ENCODE measurements at places on chromosomes 3 and 15.

GRCh38 chr3:69439643-69440270 is 53.9 kb upstream of the FRMD4B start:
- DNase-seq = no peak

- no peak for DNase-seq
These were observed 8.9 kb downstream of the VWA5B2 start for GRCh38 chr3:184238246-184238818.

DNA sequence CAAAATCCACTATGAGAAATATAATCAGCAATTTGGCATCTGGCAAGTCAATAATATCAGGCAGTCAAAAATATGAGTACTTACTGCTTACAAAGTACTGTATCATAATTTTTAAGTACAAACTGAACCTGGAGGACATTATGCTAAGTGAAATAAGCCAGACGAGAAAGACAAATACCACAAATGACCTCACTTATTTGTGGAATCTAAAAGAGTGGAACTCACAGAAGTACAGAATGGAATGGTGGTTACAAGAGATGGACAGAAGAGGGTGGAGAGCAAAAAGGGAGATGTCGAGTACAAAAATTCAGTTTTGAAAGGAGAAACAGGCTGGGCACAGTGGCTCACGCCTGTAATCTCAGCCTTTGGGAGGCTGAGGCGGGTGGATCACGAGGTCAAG is 12.4 kb downstream of the PCYT1A start:
- DNase-seq = no peak

DNA sequence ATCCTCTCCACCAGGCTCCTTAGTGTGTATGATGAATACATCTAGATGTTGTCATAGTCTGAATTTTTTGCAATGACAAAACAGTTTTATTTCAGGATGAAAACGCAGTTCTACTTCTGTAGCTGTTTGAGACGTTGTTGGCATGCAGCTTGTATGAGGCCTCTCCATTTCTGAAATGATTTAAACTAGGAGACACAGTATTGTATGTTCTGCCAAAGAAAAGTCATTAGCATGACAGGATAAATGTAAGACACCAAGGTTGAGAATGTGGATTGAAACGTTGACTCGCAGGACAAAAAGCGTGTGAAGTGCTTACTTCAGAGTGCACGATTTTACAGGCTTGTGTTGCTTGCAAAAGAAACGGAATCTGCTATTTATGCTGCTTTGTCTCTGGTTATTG is 35.3 kb downstream of the ABHD17C start:
- no peak for DNase-seq

DNA sequence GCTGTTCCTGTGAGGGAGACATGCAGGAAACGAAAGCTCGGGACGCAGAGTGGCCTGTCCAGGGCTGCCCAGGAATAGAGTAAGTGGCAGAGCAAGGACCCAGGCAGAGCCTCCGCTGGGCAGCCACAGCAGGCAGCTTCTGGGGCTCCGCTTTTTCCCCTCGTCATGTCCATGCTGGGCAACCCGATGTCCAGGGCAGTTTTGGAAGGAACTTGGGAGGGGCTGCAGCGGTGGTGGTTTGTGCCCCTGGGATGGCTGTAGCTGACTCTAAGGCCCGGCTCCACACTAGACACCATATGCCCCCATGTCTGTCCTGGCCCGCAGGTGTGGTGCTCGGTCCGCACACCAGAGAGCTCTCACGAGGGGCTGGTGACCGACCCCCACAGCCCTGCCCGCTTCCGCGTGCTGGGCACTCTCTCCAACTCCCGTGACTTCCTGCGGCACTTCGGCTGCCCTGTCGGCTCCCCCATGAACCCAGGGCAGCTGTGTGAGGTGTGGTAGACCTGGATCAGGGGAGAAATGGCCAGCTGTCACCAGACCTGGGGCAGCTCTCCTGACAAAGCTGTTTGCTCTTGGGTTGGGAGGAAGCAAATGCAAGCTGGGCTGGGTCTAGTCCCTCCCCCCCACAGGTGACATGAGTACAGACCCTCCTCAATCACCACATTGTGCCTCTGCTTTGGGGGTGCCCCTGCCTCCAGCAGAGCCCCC is 7.1 kb upstream of the PSMD2 start:
- DNase-seq = no peak

- DNase-seq = no peak
These were observed 195.6 kb upstream of the CNTN4 start for GRCh38 chr3:1903111-1903510.

- no peak for DNase-seq
These were observed 46.2 kb downstream of the OSBPL10 start for GRCh38 chr3:31934866-31935265.

DNA sequence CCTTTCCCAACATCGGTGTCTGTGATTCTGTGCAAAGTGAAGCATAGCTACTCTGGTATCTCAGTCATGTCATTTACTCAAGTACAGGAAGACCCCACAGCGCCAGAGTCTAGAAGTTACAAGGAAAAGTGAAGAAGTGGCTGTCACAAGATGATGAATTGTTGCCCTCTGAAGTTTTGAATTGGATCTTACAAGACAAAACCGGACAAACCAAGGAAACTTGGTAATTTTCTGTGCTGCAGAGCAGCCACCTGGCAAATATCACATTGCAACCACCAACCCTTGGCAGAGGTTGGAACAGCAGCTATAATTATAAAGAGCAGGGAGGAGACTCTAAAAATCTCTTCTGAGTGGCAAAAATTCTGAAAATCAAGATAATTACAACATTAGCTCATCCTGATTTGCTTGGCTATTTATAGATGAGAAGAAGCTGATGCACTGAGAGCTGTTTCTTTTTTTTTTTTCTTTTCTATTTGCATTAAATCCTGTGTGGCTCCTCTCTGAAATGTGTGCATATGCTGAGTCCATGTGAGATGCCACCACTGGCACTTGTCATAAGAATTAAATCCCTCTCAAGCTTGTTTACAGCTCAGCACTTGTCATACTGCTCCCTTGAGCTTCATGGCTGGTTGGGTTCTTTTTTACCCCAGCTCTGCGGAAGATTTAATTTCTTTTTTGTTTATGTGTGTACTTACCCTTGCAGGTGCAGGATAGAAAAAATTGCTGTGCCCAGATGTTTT is 68.0 kb upstream of the MNS1 start:
- no peak for DNase-seq

- DNase-seq = no peak
These were observed 67.4 kb downstream of the USP13 start for GRCh38 chr3:179720196-179720595.

DNA sequence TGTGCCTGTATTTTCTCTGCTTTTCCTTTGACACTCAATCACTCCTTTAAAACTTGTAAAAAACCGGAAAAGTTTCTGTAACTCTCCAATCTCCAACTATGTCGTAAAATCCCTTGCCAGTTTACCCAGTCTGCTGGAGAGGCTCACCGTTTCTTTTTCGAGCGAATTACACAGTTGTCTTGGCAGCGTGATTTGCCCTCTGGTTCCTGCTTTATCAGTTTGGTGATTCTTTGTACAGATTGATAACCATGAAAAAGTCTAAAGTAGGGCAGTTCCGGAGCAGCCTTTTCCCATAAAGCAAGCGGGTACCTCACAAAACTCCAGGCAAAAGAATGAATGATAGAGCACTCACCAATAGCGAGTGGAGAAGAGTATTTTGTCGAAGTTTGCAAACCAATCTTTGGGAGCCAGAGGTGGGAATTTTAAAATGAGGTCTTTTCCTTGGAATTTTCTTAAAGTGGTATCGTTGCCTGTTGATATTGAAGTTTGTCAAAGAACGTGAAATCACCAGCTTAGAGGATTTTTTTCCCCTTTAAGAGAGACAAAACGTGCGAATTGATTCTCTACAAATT is at the start of gene TTC23:
TTC23 (minus strand) TSS at position 312 of the 572 bp plus-strand sequence. CDS start 20,869 bp downstream, outside the sequence.
- DNase-seq = no peak

DNA sequence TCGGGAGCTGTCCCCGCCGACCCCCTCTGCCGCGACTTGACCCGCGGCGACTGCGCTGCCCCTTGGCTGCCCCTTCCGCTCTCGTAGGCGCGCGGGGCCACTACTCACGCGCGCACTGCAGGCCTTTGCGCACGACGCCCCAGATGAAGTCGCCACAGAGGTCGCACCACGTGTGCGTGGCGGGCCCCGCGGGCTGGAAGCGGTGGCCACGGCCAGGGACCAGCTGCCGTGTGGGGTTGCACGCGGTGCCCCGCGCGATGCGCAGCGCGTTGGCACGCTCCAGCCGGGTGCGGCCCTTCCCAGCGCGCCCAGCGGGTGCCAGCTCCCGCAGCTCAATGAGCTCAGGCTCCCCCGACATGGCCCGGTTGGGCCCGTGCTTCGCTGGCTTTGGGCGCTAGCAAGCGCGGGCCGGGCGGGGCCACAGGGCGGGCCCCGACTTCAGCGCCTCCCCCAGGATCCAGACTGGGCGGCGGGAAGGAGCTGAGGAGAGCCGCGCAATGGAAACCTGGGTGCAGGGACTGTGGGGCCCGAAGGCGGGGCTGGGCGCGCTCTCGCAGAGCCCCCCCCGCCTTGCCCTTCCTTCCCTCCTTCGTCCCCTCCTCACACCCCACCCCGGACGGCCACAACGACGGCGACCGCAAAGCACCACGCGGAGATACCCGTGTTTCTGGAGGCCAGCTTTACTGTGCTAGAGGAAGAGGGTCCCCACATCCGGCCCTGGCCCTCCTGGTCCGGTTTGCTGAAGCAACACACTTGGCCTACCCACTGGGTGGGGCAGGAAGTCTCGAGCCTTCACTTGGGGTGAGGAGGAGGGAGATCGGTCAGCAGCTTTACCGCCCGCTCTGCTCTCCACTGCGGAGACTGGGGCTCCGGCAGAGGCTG is at the start of gene RASSF1:
RASSF1 (minus strand) TSS at position 389 of the 882 bp plus-strand sequence; CDS start at position 358, 31 bp downstream.
- DNase-seq = no peak

- no peak for DNase-seq
These were observed 100.2 kb downstream of the LRIG1 start for GRCh38 chr3:66400411-66401156.

- no peak for DNase-seq
These were observed 1032.1 kb downstream of the NTRK3 start for GRCh38 chr15:87224404-87224803.

GRCh38 chr3:186640473-186640818 is 247 bp downstream of the FETUB start:
- DNase-seq = no peak

- no peak for DNase-seq
These were observed 67.9 kb upstream of the AKAP13 start for GRCh38 chr15:85312486-85312885.

GRCh38 chr3:27501759-27502158 is 17.6 kb upstream of the SLC4A7 start:
- DNase-seq = no peak

DNA sequence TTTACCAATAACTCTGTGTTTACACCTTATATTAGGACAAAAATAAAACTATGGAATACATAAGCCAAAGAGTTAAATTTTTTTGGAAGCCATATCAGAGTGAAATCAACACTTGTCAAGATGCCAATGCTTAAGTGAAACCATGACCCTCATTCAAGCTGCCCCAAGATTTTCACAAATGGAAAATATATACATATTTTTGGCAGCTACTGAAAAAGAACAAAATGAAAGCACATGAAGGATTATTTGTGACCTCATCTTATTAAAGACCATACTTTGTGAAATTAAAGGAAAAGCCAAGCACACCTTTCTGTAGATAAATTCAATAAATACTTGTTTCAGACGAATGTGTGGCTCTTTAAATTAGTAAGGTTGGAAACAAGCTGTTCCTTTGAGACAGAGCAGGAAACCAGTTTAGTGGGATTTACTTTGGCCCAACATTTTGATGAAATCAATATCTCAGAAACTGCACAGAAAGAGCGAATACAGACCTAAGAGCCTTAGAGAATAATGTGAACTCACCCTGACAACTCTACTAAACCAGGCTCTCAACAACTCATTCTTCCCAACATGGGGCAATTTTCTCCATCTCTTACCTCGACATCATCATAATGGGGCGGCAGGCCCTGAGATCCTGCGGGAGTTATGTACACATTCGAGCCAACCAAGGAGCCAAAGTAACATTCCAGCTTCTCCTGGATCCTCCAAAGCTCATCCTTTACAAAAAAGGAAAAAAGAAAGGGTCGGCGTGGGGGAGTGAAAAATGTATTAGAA is 11.1 kb downstream of the RIOX2 start:
- DNase-seq = no peak

GRCh38 chr3:115876876-115877614 is 253.7 kb downstream of the GAP43 start:
- DNase-seq = no peak

DNA sequence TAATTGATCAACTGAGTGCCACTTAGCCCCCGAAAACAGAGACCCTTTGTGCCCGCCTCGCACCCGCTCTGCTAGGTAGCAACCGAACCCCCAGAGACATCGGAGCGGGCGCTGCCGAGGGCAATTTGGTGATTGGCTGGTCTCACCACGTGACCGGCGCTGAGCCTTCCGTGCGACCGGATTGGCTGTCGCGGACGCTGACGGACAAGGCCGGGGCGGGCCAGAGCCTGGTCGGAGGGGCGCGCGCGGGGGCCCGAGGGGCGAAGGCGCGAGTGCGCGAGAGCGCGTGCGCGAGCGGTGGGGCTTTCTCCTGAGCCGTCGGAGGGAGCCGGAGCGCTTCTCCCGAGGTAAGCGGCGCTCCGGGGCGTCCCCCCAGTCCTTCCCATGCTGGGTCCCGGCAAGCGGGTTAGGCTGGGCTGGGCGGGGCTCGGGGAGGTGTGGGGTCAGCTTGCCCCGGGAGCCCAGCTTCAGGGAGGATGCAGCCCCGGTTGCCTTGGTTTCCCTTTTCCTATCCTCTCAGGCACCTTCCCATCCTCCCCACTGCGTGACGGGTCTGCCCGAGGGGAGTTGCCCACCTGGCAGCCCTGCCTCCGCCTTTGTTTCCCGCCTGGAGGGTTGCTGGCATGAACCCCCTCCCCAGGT is at the start of gene TMEM108:
TMEM108 (plus strand) TSS at position 303 of the 642 bp plus-strand sequence.
- no peak for DNase-seq

- DNase-seq = no peak
These were observed 538.2 kb upstream of the SGO1 start for GRCh38 chr3:20724241-20724640.

- DNase-seq = no peak
These were observed 134.8 kb upstream of the IGF1R start for GRCh38 chr15:98513428-98513986.

GRCh38 chr3:196003611-196004010 is 78.3 kb downstream of the TFRC start:
- DNase-seq = no peak

DNA sequence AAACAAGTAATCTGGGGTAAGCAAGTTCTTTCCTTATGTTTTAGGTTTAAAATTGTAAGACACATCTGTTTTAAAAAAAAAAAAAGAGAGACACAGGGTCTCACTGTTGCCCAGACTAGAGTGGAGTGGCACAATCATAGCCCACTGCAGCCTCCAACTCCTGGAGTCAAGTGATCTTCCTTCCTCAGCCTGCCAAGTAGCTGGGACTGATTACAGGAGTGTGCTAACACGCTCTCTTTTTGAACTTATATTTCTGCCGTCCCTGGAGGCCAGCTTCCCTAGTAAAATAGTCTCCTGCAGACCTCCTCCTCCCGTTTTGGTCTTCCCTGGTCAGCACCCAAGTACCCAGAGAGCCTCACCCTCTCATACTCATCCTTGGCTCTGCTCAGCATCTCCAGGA is 35.5 kb downstream of the DCP1A start:
- DNase-seq = no peak
